Erythroblast (primary cell): ENCODE measurements at places on chromosomes 1 and 21.

DNA sequence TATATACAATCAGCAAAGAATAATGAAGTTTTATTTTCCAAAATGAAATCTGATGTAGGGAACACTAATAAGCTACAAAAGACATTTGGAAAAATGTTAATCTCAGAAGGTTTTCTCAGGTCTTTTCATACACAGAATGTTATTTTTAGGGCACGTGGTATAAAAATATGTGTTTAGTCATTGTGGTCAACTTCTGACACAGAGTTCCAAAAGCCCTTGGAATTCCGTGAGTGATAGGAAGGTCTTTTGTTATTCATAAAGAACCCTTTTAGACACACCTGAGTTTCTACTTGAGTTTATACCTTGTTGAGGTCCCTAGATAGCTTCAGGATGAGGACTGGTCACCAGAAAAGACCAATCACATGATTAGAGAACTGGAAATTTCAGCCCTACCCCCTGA lies 277.6 kb upstream of the NCAM2 start:
- no peak for DNase-seq

- no peak for DNase-seq
Observed at GRCh38 chr1:38128926-38129453, 82.4 kb upstream of the POU3F1 start.

- no peak for DNase-seq
Observed at GRCh38 chr1:25216123-25216522, 16.2 kb downstream of the SYF2 start.

- DNase-seq = no peak
Observed at GRCh38 chr1:226717256-226717909, 21.7 kb downstream of the ITPKB start.

- DNase-seq = no peak
Observed at GRCh38 chr1:111754984-111755330, 744 bp upstream of the DDX20 start.

GRCh38 chr1:199979071-199979470 lies 48.4 kb upstream of the NR5A2 start:
- no peak for DNase-seq

DNA sequence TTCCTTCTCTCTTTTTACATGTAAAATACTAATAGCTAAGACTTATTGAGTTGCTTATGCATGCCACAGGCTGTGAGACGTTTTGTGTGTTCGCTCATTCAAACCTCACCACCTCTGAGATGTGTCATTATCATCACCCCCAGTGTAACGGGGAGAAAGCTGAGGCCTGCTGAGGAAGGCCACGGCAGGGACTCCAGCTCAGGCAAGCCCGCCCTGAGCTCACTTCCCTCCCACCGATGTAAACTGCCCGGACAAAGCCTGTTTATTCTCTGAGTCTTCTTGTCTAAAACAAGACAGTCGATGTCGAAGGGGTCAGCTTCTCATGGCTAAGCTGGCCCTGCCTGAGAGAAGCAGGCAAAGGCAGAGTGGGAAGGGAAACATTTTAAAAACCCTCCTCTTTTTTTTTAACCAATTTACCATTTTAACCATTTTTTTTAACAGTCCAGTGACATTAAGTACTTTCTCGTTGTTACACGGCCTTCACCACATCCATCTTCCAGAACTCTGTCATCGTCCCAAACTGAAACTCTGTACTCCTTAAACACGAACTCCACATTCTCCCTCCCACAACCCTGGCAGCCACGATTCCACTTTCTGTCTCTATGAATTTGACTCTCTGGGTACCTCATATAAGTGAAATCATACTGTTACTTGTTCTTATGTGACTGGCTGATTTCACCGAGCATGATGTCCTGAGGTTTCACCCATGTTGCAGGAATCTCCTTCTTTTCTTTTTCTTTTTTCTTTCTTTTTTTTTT lies 204.8 kb upstream of the GALNT2 start:
- no peak for DNase-seq

DNA sequence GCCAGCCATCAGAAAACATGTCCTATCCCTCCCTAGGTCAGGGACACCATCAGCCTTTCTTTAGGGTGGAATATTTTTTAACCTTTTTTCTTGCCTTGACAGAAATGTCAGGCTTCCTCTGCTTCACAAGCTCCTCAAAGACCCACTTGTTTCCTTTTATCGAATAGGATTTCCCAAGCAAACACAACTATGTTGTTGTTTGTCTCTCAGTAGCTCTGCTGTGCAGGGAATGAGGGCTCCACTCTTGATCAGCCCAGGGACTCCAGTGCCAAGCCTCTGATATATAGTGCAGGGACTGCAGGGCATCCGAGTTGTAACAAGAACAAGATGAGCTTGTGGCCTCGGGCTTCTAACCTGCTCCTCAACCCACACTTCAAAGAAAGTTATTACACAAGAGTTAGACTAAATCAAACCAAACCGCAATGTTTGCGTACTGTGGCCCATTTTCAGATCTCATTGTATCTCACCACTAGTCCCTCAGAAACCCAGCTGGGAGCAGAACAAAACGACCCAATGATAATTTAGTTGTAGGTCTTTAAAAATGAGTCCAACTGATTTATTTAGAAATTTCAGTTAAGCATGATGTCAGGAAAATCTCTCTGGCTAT lies 108.1 kb downstream of the ATG4C start:
- DNase-seq = no peak

DNA sequence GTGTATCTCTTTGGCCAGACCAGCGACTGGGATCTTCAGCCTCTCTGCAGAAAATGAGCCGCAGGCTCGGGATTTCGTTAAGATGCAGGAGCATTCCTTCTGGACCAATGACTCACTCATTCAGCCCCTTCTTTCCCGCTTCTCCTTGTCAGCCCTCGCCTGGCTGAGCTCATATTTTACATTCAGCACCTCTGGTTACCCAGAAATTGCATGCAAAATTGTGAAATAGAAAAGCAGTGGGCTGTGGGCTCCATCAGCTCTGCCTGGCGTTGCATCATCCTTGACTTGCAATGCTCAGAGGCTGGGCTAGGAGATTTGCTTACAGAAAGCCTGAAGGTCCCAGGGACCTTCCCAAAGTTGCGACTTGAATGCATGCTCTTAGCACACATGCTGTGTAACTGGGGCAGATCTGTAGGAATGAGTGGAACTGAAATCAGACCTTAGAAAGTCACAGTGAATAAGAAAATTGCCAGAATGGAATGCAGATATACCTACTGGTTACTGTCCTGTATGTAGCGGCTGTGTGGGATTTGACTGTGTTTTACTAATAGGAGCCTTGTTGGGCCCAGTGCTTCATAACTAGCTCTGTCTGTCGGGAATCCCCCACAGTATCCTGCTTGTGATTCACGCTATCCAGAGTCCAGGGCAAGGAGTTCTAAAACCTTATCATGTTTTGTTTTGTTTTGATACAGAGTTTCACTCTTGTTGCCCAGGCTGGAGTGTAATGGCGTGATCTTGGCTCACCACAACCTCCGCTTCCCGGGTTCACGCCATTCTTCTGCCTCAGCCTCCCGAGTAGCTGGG lies 444.8 kb downstream of the KIF26B start:
- DNase-seq = no peak

DNA sequence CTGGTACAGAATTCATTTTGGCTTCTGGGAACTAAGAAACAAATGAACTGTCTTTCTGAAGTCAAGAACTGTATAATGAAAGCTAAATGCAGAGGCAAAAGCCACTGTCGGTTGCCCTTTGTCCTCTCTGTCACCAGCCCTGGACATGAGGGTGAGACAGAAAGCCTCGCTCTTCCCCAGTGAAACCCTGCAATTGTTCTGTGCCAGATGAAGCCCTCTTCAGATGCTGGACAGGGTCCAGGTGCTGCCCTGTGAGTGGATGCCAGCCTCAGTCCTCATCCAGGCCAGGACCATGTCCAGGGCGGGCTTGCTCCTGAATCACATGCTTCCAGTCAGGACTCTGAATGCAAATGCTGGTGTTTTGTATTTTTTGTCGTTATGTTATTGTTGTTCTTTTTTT lies 138.7 kb downstream of the RUNX1 start:
- DNase-seq = no peak
